ENCODE measurements at places on chromosomes 12 and 14. TPM values are rescaled to one million over a fixed set of nuclear protein-coding genes. Genes with fewer than 3 reads are reported as not detected.
A peak's percentile ranks its signal among the peaks of the same experiment; 100 is the strongest.

- DNase-seq, result no peak
Measured at GRCh38 chr12:449203-449602, 10.5 kb upstream of the B4GALNT3 start.

- DNase-seq, result peak; percentile 64
Measured at GRCh38 chr12:25959071-25959961, 834 bp downstream of the RASSF8 start.

DNA sequence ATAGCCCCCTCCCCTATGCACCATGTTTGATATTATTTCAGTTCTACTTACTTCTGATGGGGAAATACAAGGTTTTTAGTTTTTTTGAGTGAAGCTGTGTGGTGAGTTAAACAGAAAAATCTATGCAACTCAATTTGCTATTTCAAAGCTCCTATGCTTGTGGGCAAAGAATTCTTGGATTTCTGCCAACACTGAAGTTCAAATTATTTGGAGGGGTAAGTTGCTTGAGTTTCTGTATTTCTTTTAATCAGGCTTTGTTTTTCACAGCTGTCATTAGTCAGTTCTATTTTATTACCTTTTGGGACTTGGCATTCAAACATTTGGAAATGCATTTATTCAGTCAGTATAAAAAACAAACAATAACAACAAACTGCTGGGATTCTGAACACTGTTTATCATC lies 407.5 kb upstream of the MGAT4C start:
- no peak for DNase-seq

DNA sequence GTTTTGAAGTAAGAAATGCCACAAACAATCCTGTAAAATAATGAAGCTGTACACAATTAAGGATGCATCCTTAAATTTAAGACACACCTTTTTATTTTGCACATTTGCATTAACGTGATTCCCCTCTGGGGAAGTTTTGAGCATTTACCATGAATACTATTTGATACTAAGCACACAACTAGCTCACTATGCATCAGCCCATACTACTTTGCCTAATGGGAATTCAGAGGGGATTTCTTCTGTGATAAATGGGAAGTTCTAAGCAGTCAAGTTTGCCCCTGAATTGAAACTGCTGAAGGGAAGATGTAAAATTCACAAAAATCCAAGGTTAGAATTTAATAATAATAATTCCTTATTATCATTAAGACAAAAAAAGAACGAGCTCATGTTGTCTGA lies 27.4 kb downstream of the SINHCAF start:
- no peak for DNase-seq

GRCh38 chr12:108119974-108120862 lies 8.9 kb upstream of the WSCD2 start:
- DNase-seq, result no peak

The HRK gene
- 0.57 TPM for polyA plus RNA-seq

The ADGRD1 gene
- 27.2 TPM for polyA plus RNA-seq
